ENCODE measurements at places on chromosomes 5 and 9.

DNA sequence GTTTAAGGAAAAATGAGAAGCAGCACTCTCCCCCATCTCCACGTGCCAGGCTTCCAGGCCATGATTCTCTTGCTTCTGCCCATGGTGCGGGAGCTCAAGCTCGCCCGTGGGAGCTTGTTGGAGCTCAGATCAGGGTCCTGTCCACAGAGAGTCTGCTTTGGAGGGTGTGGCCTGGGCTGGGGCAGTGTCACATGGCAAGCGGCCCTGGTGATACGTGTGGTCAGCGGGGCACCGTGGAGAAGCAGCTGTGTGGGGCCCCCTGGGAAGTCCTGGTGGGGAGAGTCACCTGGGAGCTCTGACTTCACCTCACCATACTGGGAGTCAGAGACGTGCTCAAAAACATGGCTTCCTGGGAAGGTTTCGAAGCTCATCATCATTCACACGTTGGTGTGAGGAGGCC lies 275.3 kb downstream of the GADD45G start:
- no peak for DNase-seq

DNA sequence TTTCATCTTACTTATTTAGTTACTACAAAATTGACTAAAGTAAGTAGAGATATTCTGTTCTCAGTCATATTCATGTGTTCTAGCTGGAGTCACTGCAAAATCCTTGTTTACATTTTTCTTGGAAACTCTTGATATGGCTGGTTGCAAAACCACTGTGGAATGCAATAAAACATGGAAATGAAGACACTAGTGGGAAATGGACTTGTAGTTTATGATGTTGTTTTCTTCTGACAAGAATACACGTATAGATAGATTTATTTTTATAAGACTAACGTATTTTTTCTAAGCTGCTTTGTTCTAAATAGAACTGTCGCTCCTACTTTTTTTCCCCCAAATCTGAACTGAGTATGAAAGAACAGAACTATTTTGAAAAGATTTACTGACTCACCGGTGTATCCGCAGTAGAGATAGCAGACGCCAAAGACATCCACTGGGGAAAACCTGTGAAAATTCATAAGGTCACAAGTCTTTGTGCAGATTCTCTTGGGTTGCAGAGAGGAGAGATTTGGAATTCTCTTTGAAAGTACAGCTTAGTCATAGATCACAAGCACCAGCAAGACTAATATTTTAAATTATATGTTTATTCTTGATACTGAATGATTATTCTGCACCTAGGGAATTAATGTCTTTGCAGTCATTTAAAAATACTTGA lies 119.6 kb upstream of the TAF11L2 start:
- no peak for DNase-seq

DNA sequence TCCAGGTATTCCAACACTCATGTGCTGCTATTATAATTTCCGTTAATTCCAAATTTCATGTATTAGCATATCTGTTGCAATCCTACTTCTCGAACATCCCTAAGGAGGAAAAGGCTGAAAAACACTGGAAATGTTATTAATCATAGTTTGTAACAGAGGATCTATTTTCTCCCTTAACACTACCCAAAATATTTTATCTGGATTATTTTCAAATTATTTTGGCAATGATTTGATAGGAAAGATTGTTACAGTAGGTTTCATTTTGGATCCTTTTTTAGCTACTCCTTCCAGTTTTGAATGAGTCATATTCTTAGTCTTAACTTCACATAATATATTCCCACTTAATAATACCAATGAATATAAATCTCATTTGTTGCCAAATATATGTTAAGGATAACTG lies 13.9 kb upstream of the NAA35 start:
- no peak for DNase-seq

DNA sequence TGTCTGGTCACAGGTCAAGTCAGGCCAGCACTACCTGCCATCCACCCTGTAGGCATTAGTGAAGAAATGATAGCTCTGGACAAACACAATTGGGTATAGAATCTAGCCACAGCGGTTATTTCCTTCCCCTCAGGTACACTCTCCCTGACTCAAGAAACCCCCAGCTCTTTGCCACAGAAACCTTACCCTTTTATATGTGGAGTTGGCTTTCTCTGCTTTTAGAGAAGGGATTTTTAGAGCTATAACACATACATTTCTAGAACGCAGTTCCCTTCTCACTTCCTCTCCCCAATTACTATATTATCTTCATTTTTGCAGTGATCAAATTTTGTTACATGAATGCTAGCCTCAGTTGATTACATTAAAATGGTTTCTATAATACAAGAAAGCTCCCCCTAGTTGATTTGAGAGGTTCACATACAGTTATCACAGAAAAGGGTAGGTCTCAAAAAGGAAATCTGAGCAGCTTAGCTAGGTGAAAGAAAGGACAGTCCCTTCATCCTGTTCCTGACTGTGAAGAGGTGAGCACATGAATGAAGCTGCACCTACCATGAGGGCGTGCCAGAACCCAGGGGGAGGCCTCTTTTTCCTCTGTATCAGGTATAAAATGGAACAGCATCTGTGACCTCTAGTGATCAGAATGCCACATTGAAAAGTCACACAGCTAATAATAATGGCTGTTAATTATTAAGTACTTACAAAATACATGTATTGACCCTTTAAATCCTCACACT lies 425.6 kb downstream of the KIAA0825 start:
- no peak for DNase-seq

GRCh38 chr9:133333011-133333410 lies 3.0 kb downstream of the SURF6 start:
- DNase-seq = no peak

- no peak for DNase-seq
Measured at GRCh38 chr5:68332080-68332451, 116.5 kb downstream of the PIK3R1 start.

DNA sequence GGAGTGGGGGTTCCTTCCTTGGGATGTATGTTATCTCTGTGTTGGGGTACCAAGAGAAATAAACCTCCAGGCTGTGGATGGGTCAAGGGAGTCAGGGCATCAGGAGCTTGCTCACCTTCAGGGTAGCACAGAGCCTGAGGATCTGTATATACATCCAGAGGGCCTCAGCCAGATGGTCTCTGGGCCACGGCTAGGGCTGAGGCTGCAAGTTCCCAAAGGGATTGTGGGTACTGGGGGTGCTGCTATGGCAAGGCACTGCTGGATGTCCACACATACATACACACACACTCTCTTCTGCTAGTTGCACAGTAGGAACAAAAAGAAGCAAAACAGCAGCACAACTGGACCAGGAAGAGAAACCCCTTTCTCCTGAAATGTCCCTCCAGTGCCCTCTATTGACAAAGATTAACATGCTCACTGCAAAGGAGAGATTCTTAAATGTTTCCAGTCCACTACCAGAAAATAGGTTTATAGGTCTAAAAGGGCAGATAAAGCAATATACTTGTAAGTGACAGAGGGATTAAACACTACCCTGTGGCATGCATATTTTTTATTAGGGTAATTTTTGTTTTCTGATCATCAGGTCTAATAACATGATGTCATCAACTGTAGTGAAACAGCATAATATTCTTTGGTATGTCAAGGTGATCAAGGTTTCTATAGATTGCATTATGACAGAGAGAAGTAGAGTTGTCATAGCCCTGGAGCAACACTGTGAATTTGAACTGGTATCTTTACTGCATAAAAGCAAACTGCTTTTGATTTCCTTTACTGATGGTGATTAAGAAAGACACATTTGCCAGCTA lies 56.3 kb upstream of the KCNN2 start:
- DNase-seq = no peak

DNA sequence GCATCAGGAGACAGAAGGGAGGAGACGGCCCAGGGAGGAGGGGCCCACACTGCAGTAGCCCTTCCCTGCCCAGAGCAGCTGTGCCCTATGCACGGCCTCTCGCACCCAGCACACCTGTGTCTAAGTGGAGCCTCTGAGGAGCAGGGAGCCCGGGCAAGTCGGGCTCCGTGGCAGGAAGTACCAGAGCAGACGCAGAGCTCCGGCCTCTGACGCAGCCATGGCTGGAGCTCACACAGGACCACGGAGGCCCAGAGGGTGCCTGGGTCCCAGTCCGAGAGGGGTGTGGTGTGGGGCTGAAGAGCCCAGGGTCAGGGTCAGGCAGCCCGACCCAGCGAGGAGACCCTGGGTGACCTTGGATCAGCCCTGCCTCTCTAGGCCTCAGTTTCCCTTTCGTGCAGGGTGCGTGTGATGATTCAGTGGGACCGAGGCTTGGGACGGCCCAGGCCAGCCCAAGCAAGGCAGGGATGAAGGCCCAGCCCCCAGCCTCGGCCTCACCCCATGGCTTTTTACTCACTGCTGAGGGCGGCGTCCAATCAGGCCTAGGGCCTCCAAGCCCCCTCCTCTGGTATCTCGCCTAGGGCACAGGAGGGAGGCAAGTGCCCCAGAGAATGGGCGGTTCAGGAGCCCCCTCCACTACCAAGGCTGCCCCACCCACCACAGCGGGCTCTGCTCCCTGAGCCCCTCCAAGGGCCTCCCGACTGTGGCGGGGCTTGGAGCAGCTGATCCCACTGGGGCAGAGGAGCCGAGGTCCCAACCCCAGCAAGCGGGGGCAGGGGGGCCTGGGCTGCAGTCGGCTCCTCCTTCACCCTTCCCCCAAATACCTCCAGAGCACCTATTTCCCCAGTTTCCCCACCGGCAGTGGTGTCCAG lies 4.3 kb upstream of the AGPAT2 start:
- DNase-seq = no peak

All from activated CD8-positive, alpha-beta memory T cell treated with anti-CD3 and anti-CD28 coated beads for 24 hours (primary cell).